D341Med (cell line): ENCODE measurements at places on chromosomes 3 and 15.
A peak's percentile ranks its signal among the peaks of the same experiment; 100 is the strongest.

- peak; percentile 62 for DNase-seq
Observed at GRCh38 chr15:55846116-55846707, 103.3 kb upstream of the PRTG start.

- DNase-seq: no peak
Observed at GRCh38 chr3:133460809-133461208, 61.0 kb downstream of the BFSP2 start.

DNA sequence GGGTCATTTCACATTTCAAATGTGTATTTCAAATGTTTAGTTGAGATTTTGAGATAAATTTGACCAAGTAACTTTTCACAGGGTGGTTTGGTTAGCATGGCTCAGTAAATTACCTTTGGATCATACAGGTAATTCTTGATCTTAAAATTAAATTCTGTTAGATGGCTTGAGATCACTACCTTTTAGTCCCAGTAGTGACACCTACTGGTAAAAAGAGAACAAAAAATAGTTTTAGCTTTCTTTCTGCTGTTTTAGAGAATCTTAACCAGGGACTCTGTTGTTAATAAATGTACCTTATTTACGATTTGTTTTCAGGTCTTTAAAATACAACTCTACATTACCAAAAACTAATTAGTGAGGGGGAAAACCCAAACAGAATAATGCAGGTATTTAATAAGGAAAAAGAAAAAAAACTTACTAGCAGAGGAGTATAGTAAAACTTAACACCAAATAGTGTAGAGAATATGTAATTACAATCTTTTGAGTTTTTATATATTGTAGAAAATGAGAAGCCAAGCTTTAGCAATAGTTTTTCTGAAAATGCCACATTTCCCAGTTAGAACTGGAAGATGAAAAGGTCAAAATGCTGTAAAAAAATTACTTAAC is 620.3 kb upstream of the AGTR1 start:
- no peak for DNase-seq

- DNase-seq: peak; percentile 25
Observed at GRCh38 chr15:55267401-55268175, 22.0 kb downstream of the RAB27A start.

- no peak for DNase-seq
Observed at GRCh38 chr3:62667714-62668113, 207.5 kb downstream of the CADPS start.

DNA sequence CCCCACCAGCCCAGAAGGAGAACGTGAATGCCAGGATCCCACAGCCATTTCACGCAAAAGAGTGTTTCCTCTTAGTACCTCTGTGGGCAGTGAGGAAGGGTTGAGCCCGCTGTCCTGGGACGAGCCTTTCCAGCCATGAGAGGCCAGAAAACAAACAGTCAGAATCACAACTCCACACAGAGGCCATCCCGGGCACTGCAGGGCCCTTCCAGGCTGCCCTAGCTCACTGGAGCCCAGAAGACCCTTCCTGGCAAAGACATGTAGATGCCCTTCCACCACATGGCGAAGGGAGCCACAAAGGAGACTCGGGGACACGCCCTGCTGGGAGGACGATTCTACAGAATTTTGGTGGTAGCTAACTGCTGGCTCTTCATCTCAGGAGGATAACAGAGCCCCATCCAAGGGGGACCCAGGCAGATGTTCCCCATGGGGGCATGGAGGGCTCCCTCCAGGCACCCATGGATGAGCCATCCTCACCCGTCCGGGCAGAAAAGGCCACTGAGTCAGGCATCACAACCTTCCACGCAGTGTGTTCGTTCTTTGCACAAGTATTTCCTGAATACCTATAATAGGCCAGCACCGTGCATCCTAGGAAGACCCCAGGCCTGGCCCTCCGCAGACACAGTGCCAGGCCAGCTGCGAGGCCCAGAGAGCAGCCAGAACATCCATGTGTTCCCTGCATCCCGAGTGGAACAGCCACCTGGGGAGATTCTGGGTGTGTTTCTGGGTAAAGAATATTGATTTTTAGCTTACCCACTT is 47.2 kb downstream of the SLC12A8 start:
- DNase-seq: peak; percentile 32

GRCh38 chr3:173589116-173589515 is 191.6 kb downstream of the NLGN1 start:
- no peak for DNase-seq

GRCh38 chr15:62925875-62926274 is 116.7 kb upstream of the TPM1 start:
- DNase-seq: no peak

GRCh38 chr15:87293031-87293430 is 963.5 kb downstream of the NTRK3 start:
- DNase-seq: no peak

DNA sequence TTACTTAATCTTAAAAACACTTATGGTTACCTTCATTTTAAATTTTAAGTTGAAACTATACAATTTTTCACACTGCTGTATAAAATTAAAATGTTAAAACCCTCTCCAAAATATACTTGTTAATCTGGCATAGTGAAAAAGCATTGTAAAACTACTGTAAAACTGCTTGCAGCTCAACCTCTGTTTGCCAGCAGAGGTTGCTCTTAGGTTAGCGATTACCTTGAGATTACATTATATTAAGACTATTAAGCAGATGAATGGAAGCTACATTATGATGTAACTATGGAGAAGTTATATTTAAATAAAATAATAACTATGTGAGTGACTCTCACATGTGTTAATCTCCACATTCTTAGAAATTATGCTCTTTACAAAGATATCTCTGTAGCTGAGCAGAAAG is 143.6 kb upstream of the SLITRK3 start:
- peak; percentile 28 for DNase-seq

DNA sequence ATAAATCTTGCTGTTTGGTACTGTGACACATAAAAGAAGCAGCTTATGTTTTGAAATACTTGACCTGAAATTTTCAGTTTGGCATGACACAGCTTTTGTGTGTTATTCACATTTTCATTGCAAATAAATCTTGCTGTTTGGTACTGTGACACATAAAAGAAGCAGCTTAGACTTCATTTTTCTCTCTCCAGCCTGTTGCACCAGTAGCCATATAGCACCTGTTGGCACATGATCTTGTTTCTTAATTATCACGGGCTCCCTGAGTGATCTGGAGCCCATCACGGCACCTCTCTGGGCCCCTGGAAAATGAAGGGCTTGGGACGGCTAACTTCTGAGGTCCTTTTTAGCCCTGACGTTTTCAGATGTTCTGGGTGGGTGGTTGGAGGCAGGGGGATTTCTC is 77.4 kb upstream of the SLCO3A1 start:
- no peak for DNase-seq

DNA sequence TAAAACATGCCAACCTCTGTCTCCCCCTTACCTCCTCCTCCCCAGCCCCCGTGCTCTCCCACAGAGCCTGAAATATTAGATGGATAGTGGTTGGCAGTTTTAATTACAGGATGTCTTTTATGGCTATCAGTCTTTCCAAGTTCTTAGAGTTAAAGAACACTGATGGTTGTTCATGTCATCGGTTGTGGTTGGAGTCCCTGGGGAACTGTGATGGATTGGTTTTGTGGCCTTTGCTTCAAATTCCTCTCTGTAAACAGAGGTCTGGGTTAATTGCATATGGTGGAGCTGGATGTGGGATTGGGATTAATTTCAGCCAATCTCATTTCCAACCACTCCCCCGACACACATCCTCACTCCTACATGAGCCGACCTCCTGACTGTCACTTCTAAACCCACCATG is 164.5 kb upstream of the PROK2 start:
- DNase-seq: no peak

DNA sequence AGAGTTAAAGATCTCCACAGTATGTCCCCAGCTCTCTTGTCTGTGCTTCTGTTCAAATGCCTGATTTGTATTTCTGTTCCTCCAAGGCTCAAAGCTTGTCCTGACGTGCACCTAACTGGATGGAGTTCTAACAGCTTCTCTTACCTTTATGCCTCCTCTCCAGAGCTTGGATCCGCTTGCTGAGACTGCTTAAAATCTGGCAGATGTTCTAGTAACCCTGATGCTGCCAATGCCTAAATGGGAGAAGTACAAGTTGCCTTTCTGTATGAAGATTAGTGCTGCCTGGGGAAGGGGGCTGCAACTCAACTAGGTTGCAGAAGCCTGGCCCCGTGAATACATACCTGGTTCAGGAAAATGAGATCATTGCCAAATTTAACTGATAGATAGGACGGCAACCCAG is 354.5 kb upstream of the KCNMB2 start:
- no peak for DNase-seq

GRCh38 chr15:90261811-90262210 is 3.7 kb upstream of the NGRN start:
- no peak for DNase-seq
